Renal cortical epithelial cell (primary cell): ENCODE measurements at places on chromosomes 13 and 19.

- peak; percentile 59 for DNase-seq
These were observed at the start of gene TRPC4 for GRCh38 chr13:37869756-37870488. Gene TRPC4 (minus strand): TSS chr13:37869772. CDS start chr13:37783333, 86,439 bp downstream.

- DNase-seq: no peak
These were observed 53.6 kb downstream of the LMO7 start for GRCh38 chr13:75689686-75690085.

GRCh38 chr19:50264483-50265186 is 61.2 kb downstream of the MYH14 start:
- DNase-seq: no peak

DNA sequence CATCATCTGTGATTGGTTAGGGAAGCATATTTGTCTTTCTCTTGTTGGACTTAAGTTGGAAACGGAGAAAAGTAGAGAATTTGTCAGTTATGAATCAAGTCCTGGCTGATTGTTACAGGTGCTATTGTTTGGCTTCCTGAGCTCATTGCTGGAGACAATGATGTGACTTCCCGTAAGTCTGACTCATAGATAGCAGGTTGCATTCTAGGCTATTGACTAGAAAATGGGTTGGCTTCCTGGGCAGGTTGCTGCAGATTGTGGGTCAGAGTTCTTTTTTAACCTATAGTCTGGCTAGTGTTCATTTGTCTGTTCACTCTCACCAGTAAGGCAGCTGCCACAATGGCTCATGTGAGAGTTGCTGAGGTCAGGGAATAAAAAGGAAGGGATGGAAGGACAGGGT is 101.5 kb downstream of the CCNA1 start:
- DNase-seq: peak; percentile 56

DNA sequence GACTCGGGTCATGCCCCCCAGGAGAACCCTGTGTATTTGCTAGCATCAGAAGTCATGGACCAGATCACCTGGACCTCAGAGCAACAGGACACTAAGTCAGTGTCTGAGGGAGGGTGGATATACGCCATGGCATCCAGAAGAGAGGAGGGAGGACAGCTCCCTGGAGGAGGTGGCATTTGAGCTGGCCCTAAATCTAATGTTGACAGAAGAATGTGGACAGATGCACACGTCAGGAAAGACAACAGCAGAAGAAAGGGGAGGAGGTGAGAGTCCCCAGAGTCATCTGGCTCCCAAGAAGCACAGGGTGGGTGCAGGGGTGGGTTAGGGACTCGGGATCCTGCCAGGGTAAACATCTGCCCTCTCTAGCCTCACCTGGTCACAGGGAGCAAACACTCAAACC is 24.5 kb upstream of the CCNE1 start:
- no peak for DNase-seq

- DNase-seq: no peak
These were observed 66.1 kb upstream of the ANKRD10 start for GRCh38 chr13:110980921-110981320.

GRCh38 chr13:21537105-21537504 is 66.9 kb downstream of the MICU2 start:
- peak; percentile 55 for DNase-seq

DNA sequence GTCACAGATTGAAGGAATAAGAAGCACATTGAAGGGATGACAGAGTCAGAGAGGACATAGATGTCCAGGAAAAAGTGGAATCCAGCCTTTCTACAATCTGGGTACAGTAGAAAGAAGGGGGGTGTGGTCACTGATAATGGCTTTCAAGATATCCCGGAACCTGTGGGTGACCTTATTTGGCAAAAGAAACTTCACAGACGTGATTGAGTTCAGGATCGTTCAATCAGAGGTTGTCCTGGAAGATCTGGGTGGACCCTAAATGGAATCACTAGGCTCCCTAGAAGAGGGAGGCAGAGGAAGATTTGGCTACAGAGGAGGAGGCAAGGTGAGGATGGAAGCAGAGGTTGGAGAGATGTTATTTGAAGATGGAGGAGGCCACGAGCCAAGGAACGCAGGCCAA is 13.0 kb upstream of the SYCN start:
- no peak for DNase-seq

GRCh38 chr19:12333162-12334159 is at the start of gene ZNF563:
Gene ZNF563 (minus strand): TSS chr19:12333633. CDS start chr19:12333482, 151 bp downstream.
- DNase-seq: peak; percentile 86

- DNase-seq: peak; percentile 81
These were observed 715.7 kb downstream of the DIAPH3 start for GRCh38 chr13:59447846-59448620.

DNA sequence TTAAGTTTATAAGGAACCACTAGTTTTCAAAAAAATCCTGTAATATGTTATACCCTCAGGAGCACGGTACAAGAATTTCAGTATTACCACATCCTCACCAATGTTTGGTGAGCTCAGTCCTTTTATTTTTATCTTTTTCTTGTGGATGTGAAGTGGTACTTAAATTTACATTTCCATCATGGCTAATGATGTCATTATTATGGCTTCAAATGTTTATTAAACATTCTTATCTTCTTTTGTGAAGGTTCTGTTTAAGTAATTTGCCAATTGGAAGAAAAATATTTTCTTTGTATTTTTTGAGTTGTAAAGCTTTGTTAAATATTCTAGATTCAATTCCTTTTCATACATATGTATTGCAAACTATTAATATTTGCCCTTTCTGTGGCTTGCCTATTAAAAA is 291.0 kb downstream of the ENOX1 start:
- no peak for DNase-seq
